Dorsolateral prefrontal cortex (tissue), 122 donors: ENCODE measurements at places on chromosomes 1 and 21.

- DNase-seq: no peak
Observed at GRCh38 chr1:68383092-68383491, 66.7 kb downstream of the RPE65 start.

DNA sequence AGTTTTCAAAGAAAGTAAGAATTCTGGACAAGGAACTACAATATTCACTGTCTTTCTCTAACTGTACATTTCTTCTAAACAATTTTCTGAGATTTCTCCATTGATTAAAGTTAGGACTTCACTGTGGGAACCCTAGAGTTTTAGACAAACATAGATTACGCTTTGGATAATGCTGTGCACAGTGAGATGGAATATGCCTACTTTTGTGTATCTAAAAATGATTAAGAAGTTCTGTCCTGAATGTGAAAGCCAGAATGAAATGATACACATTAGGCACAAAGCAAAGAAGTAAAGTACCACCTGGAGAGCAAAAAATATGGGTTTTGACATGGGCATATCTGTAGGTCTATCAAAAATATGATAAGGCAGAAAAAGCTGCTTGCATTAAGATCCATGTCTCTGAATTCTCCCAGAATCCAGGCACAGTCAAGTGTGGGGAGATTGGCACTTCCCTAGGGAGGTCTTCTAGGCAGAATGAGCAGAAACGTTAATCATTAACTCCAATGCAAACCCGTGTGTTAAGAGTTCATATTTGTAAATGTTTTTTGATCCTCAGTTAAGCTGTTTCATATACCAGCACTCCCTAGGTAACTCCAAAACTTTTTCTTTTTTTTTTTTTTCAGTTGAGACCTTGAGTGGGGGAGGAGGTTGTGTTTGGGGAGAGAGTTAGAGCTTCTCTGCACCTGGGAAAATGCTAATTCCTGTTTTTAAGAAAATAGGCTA is 467.1 kb downstream of the LMO4 start:
- no peak for DNase-seq

DNA sequence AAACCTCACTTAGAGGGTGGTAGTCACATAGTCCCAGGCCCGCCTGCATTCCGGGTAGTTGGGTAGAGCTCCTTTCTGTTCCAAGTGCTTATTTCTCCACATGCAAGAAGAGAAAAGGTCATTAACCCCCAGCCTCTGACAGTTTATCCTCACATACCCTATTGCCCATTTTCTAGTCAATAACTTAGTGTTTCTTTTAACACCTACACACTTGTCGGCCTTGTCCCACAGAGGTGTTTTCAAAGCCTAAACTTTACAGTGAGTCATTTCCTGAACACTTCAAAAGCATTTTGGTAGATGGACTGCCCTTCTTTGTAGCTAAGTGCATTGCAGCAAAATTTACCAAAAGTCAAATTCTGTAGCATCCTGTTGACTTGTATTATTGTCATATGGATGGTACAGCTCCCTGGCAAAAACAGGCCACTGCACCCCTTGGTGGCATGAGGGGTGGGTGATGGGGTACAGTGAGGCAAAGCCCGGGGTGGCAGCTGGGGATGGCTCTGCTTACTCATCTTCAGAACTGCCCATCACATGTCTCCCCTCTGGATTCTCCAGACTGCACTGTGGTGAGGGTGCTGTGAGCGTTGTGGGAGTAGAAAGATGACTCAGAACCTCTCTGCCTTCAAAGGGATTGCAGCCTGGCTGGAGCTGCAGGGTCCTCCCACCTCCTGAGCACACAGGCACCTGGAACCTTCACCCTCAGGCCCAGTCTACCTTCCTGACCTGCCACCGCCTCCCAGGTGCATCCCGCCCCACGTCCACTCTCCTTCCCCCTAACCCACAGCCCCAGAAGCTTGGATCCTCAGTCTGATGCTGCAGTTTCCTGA is 45.8 kb upstream of the DMRTB1 start:
- DNase-seq: peak; percentile 50

GRCh38 chr1:3669421-3669821 is 17.1 kb downstream of the TP73 start:
- no peak for DNase-seq

DNA sequence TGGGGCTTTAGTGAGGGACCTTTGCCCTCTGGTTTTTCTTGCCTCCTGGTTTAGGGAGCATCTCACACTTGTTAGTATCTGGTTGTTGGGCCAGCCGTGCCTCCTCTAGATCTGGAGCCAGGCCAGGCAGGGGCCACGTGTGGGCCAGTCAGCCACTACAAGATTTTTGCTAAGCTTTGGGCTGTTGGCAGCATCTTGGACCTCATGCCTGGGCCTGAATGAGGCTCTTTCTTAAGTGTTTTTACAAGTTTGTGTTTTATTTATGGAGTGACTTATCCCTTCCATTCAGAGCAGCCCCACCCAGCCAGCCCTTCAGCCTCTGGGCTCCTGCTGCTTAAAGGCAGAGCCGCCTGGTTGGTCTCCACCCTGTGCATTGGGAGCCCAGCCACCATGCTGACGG is 1.6 kb upstream of the SH3BGRL3 start:
- no peak for DNase-seq

DNA sequence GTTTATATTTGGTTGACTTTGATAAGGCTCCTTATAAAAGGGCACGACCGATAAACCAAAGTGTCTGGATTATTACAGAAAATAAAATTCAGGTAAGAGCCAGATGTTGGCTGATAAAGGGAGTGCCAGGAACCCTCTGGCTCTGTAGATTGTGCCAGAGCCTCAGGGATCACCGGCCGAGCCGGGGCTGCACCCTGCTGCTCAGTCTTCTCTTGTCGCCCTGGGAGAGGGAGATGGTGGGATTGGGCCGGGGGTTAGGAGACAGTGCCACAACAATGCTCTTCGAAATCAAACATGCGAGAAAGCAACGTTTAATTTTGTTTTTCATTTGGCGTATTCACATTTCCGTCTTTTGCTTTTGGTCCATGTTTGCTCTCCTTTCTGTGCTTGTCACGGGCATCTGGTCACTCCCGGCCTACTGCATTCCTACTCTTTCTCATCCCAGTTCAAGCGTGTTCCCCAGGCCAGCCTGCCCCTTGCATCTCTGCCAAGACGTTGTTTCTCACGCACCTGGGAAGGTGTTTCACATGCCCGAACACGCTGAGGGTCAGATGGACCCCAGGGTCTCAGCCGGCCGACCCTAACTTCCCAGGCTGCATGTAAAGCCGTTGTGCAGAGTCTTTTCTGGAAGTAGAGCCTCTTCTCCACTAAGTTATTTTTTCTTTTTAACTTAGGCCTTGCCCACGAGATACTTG is 18.8 kb upstream of the C2CD2 start:
- no peak for DNase-seq

GRCh38 chr1:171984850-171985485 is 143.7 kb downstream of the DNM3 start:
- DNase-seq: no peak

GRCh38 chr1:63659448-63659847 is 66.2 kb downstream of the PGM1 start:
- no peak for DNase-seq

- no peak for DNase-seq
Observed at GRCh38 chr1:31648641-31649357, 4.1 kb upstream of the PEF1 start.

DNA sequence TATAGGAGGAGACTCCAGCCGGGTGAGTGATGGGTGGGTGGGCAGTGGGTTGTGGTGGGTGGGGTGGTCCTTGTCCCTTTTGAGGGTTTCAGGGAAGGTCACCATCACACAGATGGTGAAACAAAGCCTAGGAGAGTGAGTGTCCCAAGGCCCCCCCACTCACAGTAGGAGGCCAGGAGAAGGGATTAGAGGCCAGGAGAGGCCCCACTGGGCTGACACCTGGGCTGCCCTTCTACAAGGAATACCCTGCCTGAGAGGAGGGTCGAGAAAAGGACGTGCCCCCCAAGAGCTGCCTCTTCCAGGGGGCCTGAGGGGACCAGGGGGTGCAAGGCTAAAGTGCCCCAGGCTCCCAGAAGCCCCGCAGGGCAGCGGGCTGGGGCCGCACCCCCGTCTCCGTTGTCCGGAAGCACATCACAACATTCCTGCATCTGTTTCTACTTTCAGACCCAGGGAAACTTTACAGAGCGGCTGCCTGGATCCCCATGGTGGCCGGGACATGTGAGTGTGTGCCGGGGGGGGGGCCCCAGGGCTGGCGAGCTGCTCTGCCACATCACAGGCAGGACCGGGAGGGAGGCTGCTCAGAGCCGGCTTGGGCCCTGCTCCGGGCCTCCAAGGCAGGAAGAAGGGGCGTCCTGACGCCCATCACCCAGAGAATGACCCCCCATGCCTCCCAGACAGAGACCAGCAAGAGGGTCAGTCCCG is 68.2 kb downstream of the ARHGEF16 start:
- DNase-seq: no peak
